T-cell (primary cell): ENCODE measurements at places on chromosomes 3 and 15. TPM values are rescaled to one million over a fixed set of nuclear protein-coding genes. Genes with fewer than 3 reads are reported as not detected.

SAMMSON gene
- not detected for total RNA-seq

CELF6 gene
- total RNA-seq: 3.0 TPM

IMPG2 gene
- total RNA-seq: 0.82 TPM

A4GNT gene
- not detected for total RNA-seq

TMEM158 gene
- 0.20 TPM for total RNA-seq

KCNMB3 gene
- total RNA-seq: 1.3 TPM

TGM5 gene
- total RNA-seq: not detected

SCN11A gene
- 0.12 TPM for total RNA-seq

VEPH1 gene
- not detected for total RNA-seq

DNA sequence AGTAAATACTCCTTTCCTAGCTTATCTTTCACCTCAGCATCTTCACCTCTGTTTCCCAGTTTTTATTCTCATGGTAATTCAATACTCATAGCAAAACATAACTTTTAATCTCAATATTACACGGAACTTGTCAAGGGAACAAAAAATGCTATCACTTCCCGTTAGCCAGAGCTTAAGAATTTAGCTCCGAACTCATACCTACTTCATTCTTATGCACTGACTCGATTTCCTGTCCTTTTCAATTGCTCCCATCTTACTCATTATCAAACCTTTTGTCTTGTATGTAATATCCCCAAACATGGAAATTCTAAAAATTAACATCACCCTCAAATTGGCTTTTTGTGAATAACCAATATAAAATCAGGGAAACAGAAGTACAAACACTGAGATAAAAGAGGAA is 28.2 kb downstream of the MYEF2 start:
- no peak for DNase-seq
- H3K27ac ChIP-seq: no peak overlapping the region
- H3K4me1 ChIP-seq: no peaks in the 10 kb centered on the region
- no peaks in the 10 kb centered on the region for H3K27me3 ChIP-seq
- peaks cover 7% of the 10 kb centered on the region for H3K36me3 ChIP-seq

DNA sequence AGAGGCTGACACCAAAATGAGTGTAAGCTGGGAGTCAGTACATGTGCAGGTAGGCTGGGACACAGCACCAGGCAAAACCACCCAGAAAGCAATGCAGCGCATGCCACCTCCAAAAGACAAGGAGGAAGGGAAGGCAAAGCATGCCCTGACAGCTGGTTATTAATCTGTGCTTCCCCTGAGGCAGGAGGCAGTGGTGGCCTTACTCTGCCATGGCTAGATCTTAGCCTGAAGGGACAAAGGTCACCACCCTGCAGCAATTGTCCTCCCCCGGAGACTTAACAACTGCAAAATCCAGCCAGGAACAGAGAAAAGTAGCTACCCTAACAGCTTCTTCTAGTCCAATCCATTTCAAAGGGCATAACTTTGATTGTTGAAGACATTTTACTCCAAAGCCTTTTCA is 73.7 kb downstream of the PLD1 start:
- H3K36me3 ChIP-seq: no peaks in the 10 kb centered on the region
- H3K4me1 ChIP-seq: no peaks in the 10 kb centered on the region
- H3K27me3 ChIP-seq: no peaks in the 10 kb centered on the region
- DNase-seq: no peak
- H3K4me3 ChIP-seq: no peak overlapping the region

GRCh38 chr3:197125636-197126035 is 96.0 kb upstream of the MELTF start:
- no peaks in the 10 kb centered on the region for H3K27me3 ChIP-seq
- H3K27ac ChIP-seq: no peak overlapping the region
- H3K36me3 ChIP-seq: no peaks in the 10 kb centered on the region
- H3K4me3 ChIP-seq: no peak overlapping the region
- no peaks in the 10 kb centered on the region for H3K4me1 ChIP-seq

- H3K36me3 ChIP-seq: no peaks in the 10 kb centered on the region
- H3K4me3 ChIP-seq: no peak overlapping the region
- no peak overlapping the region for H3K27ac ChIP-seq
- no peak for DNase-seq
- H3K4me1 ChIP-seq: no peaks in the 10 kb centered on the region
- H3K27me3 ChIP-seq: no peaks in the 10 kb centered on the region
These were observed 411.6 kb upstream of the CADM2 start for GRCh38 chr3:84547207-84547606.

DNA sequence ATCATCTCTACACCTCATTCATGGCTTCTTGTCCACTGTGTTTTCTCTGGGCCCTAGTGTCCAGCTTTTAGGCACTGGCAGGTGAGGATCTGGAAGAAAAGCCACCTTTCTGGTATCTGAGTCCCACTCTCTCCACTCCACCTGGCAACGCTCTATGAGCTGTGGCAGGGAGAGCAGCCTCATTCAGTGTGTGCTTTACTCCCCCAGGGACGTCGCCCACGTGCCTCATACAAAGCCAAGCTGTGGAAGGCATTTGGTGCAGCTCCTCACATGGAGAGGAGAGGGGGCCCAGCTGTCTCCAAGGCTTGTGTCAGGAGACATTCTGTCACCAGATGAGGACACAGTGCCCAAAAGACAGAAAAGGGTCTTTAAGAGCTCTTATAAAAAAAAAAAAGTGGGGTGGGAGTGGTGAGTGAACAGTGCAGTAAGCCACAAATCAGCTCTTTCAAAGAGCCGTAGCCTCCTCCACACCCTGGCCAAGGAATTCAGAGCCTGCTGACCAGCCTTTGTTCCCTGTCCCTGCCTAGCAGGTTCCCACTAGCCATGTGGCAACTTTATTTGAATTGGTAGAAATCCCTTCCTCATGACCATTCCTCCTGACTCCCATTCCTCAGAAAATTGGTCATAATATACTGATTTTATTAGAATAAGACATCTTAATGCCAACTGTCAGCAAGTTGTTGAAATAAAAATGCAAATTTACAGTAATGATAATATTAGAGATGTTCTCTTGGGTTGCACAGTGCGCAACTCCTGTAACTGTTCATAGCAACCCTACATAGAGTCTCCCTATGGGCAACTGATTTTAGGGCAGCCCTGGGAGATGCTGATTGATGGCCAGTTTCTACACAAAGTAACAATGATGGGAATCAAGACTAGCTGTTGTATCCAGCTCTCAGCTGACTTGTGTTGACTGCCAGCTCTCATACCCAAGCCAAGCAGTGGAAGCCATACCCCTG is 29.5 kb downstream of the GALNT15 start:
- no peak for DNase-seq
- peaks cover 16% of the 10 kb centered on the region for H3K27me3 ChIP-seq
- H3K4me3 ChIP-seq: no peak overlapping the region
- H3K4me1 ChIP-seq: no peaks in the 10 kb centered on the region
- H3K27ac ChIP-seq: no peak overlapping the region
- H3K36me3 ChIP-seq: no peaks in the 10 kb centered on the region

DNA sequence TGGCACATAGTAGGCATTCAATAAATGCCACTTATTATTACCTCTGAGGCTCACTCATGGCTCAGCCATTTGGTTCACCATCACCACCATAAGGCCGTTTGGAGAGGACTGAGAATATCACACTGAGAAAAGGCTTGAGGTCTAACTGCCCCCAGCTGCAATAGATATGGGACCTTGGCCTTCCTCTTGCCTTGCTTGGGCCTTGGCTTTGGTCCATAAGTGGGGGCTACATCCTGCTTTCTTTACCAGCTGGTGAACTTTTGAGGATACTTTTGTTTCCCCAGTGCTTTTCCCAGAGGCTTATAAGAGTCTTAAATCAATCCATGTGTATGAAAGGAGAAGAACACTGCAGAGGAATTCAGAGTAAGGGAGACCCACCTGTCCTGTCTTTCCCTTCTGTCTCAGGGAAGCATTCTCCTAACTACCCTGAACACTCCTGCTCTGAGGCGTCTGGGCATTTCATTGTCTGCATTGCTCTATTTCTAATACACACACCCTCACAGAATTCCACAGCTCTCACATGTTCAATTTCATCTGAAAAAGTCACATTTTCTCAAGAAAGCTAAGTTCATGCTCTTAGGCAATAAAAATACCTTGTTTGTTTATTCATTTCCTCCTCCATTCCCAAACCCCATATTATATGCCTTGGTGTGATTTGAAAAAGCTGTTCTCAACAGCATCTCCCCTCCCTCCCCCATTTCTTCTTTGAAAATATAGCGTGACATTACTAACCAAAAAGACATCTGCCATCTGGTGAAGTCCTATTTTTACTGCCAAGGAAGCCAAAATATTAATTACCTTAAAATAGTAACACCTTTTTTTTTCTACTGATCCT is 22.5 kb upstream of the KCNMB2 start:
- no peaks in the 10 kb centered on the region for H3K4me1 ChIP-seq
- no peak overlapping the region for H3K27ac ChIP-seq
- no peaks in the 10 kb centered on the region for H3K36me3 ChIP-seq

DNA sequence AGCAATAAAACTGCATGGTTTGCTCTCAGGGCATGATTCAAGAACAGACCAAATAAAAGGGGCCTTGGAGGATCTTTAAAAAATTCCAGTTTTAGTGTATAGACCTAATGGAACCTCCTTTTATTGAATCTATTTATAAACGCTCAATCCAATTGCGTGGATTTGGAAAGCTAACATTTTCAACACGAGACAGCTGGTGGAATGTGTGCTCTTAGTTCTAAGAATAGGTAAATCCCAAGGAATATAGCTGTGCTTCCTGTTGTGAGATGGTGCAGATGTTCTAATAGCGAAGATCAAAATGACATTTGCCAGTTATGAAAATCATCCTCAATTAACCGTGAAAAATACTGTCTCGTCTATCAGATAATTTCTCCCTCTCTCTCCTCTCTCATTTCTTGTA is 192.5 kb downstream of the ATP10A start:
- peaks cover 2% of the 10 kb centered on the region for H3K27me3 ChIP-seq
- H3K27ac ChIP-seq: no peak overlapping the region
- no peak for DNase-seq
- peaks cover 3% of the 10 kb centered on the region for H3K4me1 ChIP-seq

DNA sequence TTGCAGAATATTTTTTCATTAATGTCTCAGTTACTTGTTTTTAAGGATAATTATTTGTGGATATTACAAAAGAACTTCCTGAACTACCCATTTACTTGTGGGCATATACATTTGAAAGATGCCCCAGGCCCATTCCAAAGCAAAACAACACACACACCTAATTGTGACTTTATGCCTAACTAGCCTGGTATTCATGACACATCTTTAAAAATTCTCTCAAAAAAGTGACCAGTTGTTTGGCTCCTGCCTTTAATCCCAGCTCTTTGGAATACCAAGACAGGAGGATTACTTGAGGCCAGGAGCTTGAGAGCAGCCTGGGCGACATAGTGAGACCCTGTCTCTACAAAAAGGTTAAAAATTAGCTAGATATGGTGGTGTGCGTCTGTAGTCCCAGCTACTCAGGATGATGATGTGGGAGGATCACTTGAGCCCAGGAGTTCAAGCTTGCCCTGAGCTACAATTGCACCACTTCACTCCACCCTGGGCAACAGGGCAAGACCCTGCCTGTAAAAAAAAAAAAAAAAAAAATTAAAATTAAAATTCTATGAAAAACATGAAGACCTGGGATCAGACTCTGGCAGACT is 51.7 kb upstream of the SLC4A7 start:
- no peak for DNase-seq
- H3K4me3 ChIP-seq: no peak overlapping the region
- no peaks in the 10 kb centered on the region for H3K27me3 ChIP-seq
- H3K36me3 ChIP-seq: no peaks in the 10 kb centered on the region
- H3K4me1 ChIP-seq: no peaks in the 10 kb centered on the region

DNA sequence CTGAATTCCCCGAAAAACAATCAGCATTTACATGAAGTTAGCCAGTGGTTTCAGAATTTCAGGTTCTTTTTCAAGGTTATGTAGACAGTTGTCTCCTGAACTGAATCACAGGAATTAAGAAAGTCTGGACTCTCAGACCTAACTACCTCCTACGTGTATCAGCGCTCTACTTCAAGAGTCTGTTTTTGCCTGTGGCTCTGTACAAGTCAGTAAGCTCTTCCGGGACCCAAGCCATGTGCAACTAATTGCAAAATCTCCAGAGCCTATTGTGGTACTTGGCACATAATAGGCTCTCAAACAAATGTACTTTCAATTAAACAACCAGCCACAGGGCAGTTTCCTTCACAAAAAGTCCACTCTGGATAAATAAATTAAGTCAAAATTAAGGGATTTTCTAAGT is 414.2 kb downstream of the PDCD6IP start:
- H3K36me3 ChIP-seq: no peaks in the 10 kb centered on the region
- DNase-seq: no peak
- no peak overlapping the region for H3K27ac ChIP-seq

- H3K27ac ChIP-seq: no peak overlapping the region
- H3K4me3 ChIP-seq: no peak overlapping the region
- no peaks in the 10 kb centered on the region for H3K36me3 ChIP-seq
- DNase-seq: no peak
These were observed 35.8 kb downstream of the GJD2 start for GRCh38 chr15:34718681-34719665.

GRCh38 chr15:93378558-93378957 is 289.5 kb upstream of the RGMA start:
- H3K4me3 ChIP-seq: no peak overlapping the region
- H3K27me3 ChIP-seq: peaks cover 13% of the 10 kb centered on the region
- DNase-seq: no peak
- H3K36me3 ChIP-seq: no peaks in the 10 kb centered on the region
- H3K4me1 ChIP-seq: no peaks in the 10 kb centered on the region

- H3K36me3 ChIP-seq: no peaks in the 10 kb centered on the region
- H3K27ac ChIP-seq: no peak overlapping the region
- H3K27me3 ChIP-seq: no peaks in the 10 kb centered on the region
- no peak for DNase-seq
These were observed 486.2 kb downstream of the IGSF11 start for GRCh38 chr3:118548434-118548833.

GRCh38 chr3:59518283-59519055 is 468.6 kb upstream of the CFAP20DC start:
- no peaks in the 10 kb centered on the region for H3K27me3 ChIP-seq
- no peak overlapping the region for H3K4me3 ChIP-seq
- no peak for DNase-seq
- no peaks in the 10 kb centered on the region for H3K4me1 ChIP-seq
- H3K27ac ChIP-seq: no peak overlapping the region
- H3K36me3 ChIP-seq: no peaks in the 10 kb centered on the region

- H3K27ac ChIP-seq: no peak overlapping the region
- H3K4me3 ChIP-seq: no peak overlapping the region
- no peaks in the 10 kb centered on the region for H3K36me3 ChIP-seq
- H3K4me1 ChIP-seq: peaks cover 16% of the 10 kb centered on the region
These were observed 1.0 kb upstream of the MCM2 start for GRCh38 chr3:127597020-127597771.

DNA sequence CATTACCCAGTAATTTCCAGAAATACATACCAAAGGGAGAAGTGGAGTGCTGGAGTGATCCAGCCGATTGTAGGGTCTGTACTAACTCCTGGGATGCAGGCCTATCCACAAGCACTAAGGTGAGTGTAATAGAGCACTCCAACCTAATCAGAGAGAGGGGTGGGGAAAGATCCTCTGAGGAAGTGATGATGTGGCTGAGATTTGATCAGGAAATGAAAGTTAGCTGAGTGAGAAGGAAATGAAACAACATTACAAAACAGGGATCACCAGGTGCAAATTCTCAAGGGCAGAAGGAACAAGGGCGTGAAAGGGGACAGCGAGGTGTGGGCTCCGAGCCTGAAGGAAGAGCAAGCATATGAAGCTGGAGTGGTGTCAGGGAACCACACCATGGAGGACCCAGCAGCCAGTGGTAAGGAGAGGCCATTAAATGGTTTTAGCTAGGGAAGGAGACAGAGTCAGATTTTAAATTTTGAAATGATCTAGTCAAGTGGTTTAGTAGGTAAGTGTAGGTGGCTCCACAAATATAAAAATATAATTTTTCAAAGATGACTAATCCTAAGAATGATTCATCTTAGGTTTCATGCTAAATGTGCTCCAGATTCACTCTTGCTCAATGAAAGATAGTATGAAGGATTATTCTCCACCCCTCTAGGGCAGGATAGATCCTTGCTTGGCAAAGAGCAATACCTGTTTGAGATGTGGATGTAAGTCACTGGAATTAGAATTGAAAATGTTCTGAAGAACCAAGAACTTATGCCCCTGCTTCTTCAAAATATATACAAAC is 348.7 kb downstream of the TBL1XR1 start:
- H3K27me3 ChIP-seq: no peaks in the 10 kb centered on the region
- no peak overlapping the region for H3K4me3 ChIP-seq
- no peak for DNase-seq
